ENCODE measurements at places on chromosomes 2 and 18.

DNA sequence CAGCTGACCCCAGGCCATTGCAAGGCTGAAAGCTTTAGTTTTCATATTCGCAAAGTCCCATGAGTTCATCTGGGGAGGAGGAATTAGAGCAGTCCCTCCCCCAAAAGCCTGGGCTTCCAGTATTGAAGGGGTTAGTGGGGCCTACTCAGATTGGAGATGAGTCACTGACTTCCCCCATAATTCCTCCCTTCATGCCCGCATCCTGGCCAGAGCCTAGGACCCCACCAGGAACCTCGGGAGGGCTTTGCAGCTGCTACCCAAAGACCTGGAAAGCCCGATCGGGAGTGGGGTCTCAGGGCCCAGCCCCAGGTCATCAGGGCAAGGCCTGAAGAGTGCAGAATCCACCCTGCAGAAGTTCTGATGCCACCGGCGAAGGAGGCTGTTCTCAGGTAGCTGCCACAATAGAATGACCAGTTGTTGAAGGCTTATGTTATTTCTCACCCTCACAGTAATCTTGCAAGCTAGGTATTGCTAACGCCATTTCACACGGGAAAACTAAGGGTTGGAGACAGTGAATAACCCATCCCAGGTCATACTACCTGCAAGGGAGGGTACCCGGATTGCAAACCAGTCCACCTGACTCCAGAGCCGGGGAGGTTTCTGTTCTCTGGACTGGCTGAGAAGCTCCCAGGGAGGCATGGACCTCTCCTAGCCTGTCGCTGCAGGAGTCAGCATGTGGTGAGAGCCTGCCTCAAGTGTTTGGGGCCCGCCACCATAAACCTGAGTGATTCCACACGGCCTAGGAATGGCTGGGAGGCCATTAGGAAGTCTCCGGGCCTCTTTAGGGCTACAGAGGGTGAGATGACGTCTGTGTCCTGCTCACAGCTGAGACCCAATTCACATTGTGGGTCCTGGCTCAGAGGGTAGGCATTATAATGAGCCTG, 5.8 kb upstream of the ARID5A start:
- DNase-seq, result no peak

GRCh38 chr2:172596776-172597175, 40.9 kb downstream of the PDK1 start:
- DNase-seq, result no peak

DNA sequence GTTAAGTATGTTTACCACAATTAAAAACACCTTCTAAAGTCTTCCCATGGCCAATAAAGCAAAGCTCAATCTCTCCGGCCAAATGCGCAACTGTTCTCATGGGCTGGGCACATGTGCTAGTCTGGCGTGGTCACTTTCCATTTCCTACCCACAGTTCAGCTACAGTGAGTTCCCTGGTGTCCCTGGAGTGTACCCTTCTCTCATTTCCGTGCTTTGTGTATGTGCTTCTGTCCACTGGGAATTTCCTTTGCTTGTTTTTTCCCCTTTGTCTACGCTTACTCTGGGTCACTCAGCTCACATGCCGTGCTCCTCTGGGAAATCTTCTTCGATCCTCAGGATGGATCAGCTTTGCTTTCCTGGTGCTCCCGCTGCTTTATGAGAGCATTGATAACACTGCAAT, 69.6 kb upstream of the GYPC start:
- DNase-seq, result no peak

- no peak for DNase-seq
Measured at GRCh38 chr18:46518438-46518837, 138.6 kb downstream of the LOXHD1 start.

DNA sequence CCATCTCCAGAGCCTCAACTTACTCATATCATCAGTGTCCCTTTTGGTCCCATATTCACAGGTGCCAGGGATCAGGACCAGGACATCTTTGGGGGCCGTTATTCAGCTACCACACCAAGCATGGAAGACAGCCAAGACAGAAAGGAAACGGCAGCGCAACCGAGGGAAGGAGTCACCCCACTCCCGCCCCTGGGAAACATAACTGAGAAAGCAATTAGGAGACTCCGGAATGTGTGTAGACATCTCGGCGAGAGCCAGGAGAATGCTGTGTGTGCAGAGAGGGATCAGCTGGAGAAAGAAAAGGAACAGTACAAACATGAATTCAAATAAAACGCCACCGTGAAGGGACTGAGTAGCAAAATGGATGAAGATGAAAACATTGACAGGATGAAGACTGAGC, 13.4 kb upstream of the BOK start:
- DNase-seq, result no peak

DNA sequence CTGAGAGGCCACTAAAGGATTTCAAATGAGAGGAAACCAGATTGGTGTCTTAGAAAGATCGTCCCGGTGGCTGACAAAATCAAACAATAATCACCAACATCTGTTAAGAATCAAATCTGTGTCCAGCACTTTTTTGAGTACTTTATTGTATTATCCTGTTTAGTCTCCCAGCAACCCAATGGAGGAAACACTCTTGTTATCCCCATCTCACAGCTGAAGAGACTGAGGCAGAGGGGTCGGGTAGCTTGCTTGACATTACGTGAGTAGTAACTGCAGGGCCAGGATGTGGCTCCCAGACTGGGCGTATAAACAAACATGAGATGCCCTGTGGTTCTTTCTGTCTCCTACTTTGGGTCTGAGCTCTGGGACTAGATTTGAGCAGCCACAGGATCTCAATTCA, 76.0 kb downstream of the KLHL29 start:
- DNase-seq, result no peak

DNA sequence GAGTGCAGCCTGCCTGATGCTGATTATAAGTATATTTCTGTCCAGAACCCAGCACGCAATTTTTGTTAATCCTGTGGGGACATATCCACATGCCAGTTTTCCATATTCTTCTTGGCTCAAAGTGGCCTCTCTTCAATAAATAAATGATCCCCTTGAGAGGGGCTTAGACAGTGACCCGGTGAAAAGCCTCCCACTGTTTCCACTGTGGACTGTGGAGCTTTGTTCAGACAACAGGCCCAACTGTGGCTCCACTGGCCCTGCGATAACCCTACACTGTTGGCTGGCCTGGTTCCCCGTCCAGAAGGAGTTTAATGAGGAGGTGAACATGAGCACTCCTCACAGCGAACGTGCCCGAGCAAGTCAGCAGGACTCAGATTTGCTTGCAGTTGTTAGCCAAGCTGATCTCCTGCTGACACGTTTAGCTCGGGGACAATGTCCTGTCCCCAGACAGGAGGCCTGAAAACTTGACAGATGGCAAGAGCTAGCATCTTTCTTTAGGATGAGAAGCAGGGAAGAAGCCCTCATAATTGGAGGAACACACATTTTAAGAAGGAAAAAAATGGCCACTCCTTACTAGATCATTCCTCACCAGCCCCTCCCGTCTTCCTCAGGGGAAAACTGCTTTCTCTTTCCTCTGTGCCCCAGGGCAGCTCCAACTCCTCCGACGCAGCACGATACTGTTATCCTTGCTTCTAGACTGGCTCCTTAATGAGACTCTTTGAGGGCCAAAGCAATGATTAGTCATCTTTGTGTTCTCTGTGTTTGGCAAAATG, 20.0 kb upstream of the MTCL1 start:
- no peak for DNase-seq

DNA sequence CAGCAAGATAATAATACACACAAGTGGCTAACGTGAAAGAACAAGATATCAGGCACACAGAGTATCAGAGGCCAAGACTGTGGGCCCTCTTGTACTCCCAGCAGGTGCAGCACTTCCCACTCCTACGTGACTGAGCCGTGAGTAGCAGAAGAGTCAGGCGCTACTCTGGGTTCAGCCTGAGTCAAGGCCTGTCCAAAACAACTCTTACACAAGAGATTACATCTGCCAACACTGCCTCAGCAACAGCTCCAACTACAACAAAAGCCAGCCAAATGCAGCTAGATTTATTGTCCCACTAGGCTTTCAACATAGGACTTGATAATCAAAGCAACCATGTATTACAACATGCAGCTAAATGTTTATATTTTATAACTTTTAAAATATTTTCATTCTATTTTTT, 56.2 kb downstream of the ITSN2 start:
- DNase-seq, result no peak

Measured in suppressor macrophage treated with lipopolysaccharide for 4 hours (primary cell).